ENCODE measurements at places on chromosomes 7 and 10. TPM values are rescaled to one million over a fixed set of nuclear protein-coding genes. Genes with fewer than 3 reads are reported as not detected.

The RSU1 gene
- 78.7 TPM for total RNA-seq

The SBDS gene
- 123 TPM for total RNA-seq

The CPVL gene
- 15.6 TPM for total RNA-seq

The LRRN3 gene
- 1.2 TPM for total RNA-seq

The NUPR2 gene
- 2.8 TPM for total RNA-seq

The FRA10AC1 gene
- 29.1 TPM for total RNA-seq

The SMIM30 gene
- 53.8 TPM for total RNA-seq

The TMEM184A gene
- 142 TPM for total RNA-seq

The TBXAS1 gene
- 13.0 TPM for total RNA-seq

The ZNF365 gene
- total RNA-seq = 0.21 TPM

The FRAT1 gene
- 2.9 TPM for total RNA-seq

All from ureter (tissue), 1 donor.